ENCODE measurements at places on chromosomes 11 and 22. TPM values are rescaled to one million over a fixed set of nuclear protein-coding genes. Genes with fewer than 3 reads are reported as not detected.

DNA sequence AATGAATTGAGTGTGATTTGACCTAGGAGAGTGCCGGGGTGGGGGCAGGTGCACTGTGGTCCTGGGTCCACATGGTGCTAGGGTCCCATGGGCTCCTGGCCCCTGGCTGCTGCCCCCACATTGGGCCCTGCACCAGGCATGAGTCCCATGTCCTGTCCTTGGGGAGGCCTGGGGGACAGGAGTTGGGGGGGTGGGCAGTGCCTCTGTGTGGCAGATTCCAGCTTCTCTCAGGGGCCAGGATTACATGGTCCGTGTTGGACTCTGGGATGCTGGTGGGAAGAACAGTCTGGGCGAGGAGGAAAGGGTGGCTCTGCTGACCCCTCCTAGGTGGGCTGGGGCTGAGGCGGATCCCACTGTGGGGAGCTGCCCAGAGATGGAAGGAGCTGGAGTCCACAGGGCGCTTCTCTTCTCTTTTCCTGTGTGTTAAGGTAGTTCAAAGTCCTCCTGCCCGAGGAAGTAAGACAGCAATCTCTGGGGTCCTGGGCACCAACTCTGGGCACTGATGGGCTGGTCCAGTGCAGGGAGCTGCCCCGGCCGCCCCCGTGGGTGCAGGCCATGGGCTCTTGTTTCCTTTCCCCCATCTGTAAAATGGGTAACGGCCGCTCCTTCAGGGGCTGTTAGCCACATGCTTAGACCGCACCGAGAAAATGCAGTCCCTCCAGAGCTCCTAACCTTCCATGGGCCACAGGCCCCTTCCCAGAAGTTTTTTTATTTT, 19.8 kb downstream of the KCNQ1 start:
- no peak for DNase-seq

GRCh38 chr22:19806213-19807160, 45.9 kb downstream of the TBX1 start:
- DNase-seq: no peak

GRCh38 chr11:75492181-75492820, 33.4 kb downstream of the GDPD5 start:
- peak; percentile 79 for DNase-seq

GRCh38 chr22:49678842-49679170, 148.9 kb downstream of the BRD1 start:
- no peak for DNase-seq

- no peak for DNase-seq
Measured at GRCh38 chr11:2767801-2768200, 68.0 kb upstream of the KCNQ1OT1 start.

- no peak for DNase-seq
Measured at GRCh38 chr22:50192436-50193204, 6.9 kb downstream of the TRABD start.

Gene TMEM191B
- total RNA-seq: 2.2 TPM

All from natural killer cell treated with Interleukin-12 subunit alpha and Interleukin-12 subunit beta and Interleukin-15 and Interleukin-18, amount 100 ng/mL, for 72 hours (primary cell).